ENCODE measurements at places on chromosomes 6 and 20.
A peak's percentile ranks its signal among the peaks of the same experiment; 100 is the strongest.

DNA sequence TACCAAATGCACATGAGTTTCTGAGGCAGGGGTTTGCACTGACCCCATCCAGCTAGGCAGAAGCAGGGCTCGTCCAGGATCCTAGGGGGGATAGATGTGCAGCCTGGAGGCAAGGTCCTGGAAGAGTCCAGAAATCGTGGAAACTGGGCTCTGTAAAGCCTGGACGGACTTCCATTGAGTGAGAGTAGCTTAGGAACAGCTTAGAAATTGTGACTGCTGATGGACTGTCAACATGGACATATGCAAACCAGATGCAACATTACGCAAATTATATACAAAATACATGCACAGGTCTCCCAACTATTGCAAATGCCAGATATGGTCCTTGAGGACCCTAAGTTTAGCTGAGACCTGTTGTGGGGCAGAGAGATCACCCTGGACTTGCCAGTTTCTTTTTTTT is 4.8 kb upstream of the EMILIN3 start:
- no peak for DNase-seq

DNA sequence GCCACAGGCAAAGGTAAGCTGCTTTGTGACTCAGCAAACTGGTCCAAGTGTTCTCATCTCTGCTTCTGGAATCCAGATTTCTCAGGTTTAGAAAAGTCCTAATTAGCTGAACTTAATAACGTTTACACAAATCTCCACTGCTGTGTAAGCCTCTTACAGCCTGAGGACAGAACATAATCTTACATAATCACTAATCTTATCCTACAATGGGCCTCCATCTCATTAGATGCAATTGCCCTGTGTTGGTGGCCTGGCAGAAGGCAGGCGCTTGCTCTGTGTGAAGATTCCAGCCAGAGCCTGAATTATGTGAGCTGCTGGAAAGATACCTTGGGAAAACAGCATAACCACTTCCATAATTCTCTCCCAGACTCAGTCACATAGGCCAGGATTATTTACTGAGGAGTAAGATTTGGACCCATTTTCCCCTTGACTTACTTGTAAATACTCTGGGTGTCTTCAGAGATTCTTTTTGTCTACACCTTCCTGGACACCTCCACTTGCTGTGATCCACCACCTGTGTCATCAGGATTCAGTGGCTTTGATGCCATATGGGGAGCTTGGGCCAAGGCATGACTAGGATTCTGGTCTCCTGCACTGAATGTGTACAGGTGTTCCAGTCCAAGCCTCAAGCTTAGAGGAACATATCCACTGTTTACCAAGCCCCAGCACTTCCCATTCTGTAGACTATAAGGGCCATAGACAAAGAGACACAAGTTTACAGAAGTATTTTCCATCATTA is 104.4 kb downstream of the C6orf118 start:
- no peak for DNase-seq

DNA sequence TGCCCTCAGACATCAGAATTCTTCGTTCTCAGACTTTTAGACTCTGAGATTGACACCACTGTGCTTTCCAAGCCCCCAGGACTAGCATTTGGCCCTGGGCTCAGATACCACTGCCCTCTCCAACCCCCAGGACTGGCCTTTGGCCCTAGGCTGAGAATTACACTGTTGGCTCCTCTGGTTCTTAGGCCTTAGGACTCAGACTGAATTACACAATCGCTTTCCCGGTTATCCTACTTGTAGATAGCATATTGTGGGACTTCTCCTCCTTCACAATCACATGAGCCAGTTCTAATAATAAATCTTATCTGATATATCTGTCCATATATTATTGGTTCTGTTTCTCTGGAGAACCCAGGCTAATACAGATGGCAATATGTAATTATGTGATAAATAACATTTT is 1725.5 kb downstream of the GRIK2 start:
- no peak for DNase-seq

- no peak for DNase-seq
These were observed 275.6 kb downstream of the BTBD9 start for GRCh38 chr6:38364127-38364526.

DNA sequence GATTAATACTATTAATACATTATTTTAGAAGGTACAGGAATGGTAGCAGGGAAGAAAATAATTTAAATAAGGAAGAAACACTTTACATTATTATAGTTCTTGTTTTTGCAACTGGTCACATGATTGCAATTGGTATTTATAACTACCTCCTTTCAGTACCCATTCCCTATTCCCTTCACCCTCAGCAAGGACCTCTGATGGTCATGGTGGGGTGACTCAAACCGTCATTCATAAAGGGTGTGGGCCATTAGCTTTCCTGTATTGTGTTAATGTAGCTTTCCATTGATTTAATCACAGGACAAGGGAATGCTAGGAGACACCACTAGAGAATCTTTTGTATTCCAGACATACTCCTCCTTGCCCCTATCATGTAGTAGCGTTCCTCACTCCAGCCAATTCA is 47.2 kb upstream of the TMEM244 start:
- DNase-seq, result no peak

GRCh38 chr6:159440349-159440748 is 252.7 kb downstream of the SOD2 start:
- no peak for DNase-seq

DNA sequence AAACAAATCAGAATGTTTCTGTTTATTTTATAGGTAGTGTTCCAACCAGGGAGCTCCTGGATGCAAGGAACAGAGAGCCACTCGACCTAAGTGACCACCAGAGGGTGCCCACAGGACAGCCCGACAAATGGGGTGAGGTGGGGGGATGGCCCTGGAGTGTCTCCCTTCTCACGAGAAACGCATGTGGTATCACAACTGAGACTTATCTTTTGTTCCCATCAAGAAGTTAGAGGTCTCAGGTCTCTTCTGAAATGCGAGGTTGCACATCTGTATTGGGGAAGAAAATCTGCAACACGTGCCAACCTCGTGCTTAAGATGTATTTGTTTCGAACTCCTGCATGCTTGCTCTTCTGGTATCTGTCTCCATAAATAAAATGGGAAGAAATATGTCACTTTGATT is 104.0 kb downstream of the ISM1 start:
- no peak for DNase-seq

GRCh38 chr6:35048631-35049083 is 92.5 kb downstream of the TCP11 start:
- DNase-seq, result peak; percentile 88

DNA sequence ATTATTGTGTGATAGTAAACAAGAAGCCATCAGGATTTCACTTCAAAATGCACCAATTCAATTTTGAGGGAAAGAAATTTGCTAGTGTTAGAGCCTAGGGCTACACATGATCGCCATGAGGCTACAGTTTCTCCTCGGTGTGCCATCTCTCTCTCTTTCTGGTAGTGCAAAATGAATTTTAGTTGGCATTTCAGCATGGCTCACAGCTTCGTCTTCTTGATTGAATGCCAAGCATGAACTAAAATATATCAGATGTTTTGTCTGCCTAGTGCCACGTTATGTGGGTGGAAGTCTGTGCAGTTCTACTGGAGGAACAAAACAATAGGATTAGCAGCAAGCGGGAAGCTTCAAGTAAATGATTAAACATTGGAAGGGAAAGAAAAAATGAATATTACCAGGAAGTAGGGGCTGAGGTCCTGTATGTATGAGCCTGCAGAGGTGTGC is 6.8 kb upstream of the MRAP2 start:
- DNase-seq, result no peak

GRCh38 chr20:1696521-1697209 is 39.1 kb upstream of the SIRPG start:
- no peak for DNase-seq

DNA sequence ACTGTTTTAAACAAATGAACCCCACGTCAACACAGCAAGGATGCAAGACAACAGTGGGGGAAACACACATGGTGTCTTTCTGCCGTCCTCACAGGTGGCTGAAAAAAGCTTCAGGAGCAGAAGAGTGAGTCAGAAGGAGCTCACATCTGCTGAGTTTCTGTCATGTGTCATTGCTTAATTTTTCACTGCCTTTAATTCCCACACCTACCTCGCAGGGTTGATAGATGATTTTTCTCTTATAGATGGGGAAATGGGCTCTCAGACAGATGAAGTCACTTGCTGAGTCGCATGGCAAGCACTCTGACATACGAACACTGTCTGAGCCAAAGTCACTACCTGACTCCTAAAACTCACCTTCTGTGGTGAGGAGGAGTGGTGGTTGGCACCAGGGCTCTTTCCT is 28.3 kb upstream of the CARMIL1 start:
- no peak for DNase-seq

- DNase-seq, result no peak
These were observed 83.1 kb downstream of the VEGFA start for GRCh38 chr6:43853066-43853650.

Measured in sigmoid colon (tissue), 7 donors.